Thoracic aorta endothelial cell (primary cell): ENCODE measurements at places on chromosomes 3 and 15. TPM values are rescaled to one million over a fixed set of nuclear protein-coding genes. Genes with fewer than 3 reads are reported as not detected.

The MEX3B gene
- 7.3 and 10.9 TPM in 2 replicates for total RNA-seq

The SMAD3 gene
- 48.9 and 90.6 TPM in 2 replicates for total RNA-seq

The DNAJB11 gene
- total RNA-seq = 78.8 and 82.3 TPM in 2 replicates

The ZNF502 gene
- 4.6 and 4.8 TPM in 2 replicates for total RNA-seq

The WNT5A gene
- total RNA-seq = 0.07 and 0.27 TPM in 2 replicates

The APOD gene
- total RNA-seq = 2.8 and 6.8 TPM in 2 replicates

The KIAA1143 gene
- 27.5 and 33.2 TPM in 2 replicates for total RNA-seq

The GADL1 gene
- 0.14 and 1.1 TPM in 2 replicates for total RNA-seq

The PARP9 gene
- 13.8 and 17.8 TPM in 2 replicates for total RNA-seq

The FETUB gene
- not detected in 2 replicates for total RNA-seq

The DISP2 gene
- 0.14 and 0.27 TPM in 2 replicates for total RNA-seq
